B cell (primary cell): ENCODE measurements at places on chromosomes 7 and 10. TPM values are rescaled to one million over a fixed set of nuclear protein-coding genes. Genes with fewer than 3 reads are reported as not detected.

DNA sequence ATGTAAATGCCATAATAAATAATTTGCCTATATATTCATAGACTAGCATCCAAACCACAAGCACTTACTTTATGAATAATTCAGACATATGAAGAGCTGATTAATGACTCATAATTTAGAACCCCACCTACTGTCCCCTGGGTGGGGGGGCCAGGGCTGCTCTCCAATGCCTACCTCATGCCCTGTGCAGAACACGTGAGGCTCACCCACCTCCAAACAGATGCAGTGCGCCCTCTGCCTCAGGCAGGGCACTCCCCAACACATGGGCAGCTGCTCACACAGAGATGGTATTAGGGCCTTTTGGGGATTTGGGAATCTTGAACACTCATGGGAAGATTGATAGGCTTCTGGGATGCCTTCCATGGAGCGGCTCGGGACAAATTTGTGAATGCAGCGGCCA, 75.1 kb upstream of the INSIG1 start:
- DNase-seq: no peak

The PTPRN2 gene
- total RNA-seq: 1.5 and 2.0 TPM in 2 replicates

DNA sequence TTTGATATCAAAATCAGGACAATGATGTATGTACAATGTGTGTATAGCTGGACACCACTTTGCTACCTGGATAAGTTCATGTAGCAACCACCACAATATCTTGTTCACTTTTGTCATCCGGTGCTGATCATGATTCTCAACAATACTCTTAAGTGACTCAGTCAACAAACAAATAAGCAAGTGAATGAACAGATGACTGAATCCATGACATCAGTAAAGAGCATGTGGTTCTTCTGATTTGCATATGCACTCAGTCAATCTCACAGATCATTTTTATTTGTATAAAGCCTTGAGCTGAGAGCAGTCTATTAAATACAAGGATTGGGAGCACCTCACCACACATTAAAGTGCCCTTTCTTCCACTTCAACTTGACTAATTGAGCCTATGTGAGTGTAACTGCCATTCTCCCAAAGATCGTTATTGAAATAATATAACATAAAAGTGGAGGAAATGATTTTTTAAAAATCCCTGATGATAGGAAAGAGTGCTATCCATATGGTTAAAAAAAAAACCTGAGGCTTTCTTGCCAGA, 69.5 kb downstream of the NPSR1 start:
- DNase-seq: no peak

GRCh38 chr7:43921423-43921822, 4.8 kb upstream of the UBE2D4 start:
- no peak for DNase-seq

GRCh38 chr10:103507235-103508191, 14.0 kb downstream of the NEURL1 start:
- no peak for DNase-seq

The ADCY1 gene
- 0.05 and 0.17 TPM in 2 replicates for total RNA-seq

The OR6B1 gene
- total RNA-seq: not detected in 2 replicates

The DRGX gene
- not detected in 2 replicates for total RNA-seq

DNA sequence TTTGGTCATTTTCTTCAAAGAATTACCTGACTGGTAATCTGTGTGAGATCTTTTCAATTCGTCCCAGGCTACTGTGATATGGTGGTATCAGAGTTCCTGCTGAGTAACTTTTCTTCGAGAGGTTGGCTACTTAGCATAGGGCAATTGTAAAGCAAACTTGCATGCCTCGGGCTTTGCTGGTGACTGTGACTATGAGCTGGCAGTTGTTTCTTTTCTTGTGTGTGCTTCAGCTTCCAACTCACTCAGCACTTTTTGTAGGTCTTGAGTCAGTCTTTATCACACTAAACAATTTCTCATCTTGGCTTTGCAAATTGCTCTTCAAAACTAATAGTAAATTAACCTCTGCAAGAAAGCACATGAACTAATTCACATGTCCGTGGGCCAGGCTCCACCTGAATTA, 44.3 kb downstream of the PRR15 start:
- DNase-seq: no peak

DNA sequence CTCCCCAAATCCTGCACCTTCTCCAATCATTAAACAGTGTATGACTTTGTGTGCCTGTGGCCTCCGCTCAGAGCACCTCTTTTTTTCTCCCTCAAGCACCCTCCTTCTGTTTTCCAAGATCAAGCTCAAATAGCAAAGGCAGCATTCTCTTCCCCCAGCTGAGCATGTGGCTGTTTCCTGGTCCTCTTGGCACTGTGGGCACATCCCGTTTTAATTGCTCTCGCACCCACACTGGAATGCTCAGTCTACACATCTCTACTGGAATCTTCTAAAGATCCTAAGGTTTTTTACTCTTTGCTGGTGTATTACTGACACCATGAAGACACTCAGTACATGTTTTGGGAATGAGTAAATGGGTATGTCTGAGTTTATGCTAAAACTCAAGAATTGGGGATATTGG, 107.4 kb downstream of the WDFY4 start:
- no peak for DNase-seq

The UCMA gene
- not detected in 2 replicates for total RNA-seq

The AS3MT gene
- not detected in 2 replicates for total RNA-seq

GRCh38 chr10:63603709-63604445, 82.7 kb downstream of the REEP3 start:
- DNase-seq: peak; percentile 38

DNA sequence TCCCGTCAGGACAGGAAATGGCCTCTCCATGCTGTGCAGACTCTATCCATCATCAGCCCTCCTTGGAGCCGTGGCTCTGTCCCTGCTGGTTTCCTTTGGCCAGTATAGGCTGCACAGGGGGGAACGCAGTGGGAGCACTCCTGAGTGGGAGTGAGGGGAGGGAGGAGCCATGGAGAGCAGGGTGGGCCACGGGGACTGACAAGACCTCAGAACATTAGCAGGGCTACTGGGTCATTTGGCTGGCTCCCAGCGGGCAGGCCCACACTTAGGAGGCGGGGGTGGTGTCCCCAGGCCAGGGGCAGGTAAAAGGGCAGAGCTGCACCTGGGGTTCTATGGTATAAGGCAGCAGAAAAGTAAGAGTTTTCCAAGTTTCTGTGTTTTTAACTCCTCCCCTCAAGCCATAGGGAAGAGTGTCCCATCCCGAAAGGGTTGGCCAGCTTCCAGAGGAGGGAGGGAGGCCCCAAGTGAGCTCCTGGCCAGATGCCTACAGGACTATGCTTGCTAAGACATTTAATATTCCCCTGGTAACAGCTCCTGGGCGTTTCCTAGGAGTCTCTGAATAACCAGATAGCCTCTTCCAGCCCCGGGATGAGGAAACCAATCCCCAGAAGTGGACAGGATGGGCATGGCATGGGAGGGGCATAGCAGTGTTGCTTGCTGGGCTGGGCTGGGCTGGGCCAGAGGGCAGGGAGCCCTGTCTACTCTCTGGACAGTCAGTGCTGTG, 5.5 kb upstream of the OPN4 start:
- DNase-seq: no peak

- no peak for DNase-seq
Observed at GRCh38 chr7:68700414-68700813, 897.9 kb upstream of the AUTS2 start.

The SAP25 gene
- 46.3 and 51.7 TPM in 2 replicates for total RNA-seq

GRCh38 chr10:72421885-72422540, 67.3 kb upstream of the DNAJB12 start:
- DNase-seq: no peak

DNA sequence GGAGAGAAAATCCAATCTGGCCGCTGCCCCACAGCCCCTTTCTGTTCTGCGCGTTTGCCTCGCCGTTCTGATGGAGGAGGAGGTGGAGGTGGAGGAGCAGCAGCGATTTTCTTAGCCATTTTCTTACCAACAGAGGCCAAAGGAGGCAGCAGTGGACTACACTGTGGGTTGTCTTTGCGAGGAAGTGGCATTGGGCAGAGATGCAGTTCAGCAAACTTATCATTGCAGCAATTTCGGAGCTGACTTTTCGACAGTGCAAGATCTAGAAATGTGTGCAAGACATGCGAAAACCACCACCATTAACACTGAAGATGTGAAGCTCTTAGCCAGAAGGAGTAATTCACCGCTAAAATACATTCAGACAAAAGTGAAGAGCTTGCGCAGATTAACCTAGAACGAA, 1.9 kb upstream of the ARL4A start:
- DNase-seq: peak; percentile 58

The KCNH2 gene
- 0.86 and 0.87 TPM in 2 replicates for total RNA-seq

DNA sequence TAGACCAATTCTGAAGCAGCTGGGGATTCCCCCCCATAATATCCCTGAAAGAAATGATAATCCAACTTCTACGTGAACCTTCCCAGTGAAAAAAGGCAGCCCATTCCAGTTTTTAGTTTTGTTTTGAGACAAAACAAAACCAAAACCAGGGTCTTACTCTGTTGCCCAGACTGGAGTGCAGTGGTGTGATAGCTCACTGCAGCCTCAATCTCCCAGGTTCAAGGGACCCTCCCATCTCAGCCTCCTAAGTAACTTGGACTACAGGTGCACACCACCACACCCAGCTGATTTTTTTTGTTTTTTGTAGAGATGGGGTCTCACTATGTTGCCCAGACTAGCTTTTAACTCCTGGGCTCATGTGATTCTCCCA, 12.5 kb upstream of the ARPC1A start:
- no peak for DNase-seq

The AEBP1 gene
- 36.7 and 41.0 TPM in 2 replicates for total RNA-seq

GRCh38 chr7:111012799-111013675, 77.9 kb upstream of the LRRN3 start:
- peak; percentile 27 for DNase-seq

The CRTAC1 gene
- not detected in 2 replicates for total RNA-seq

- no peak for DNase-seq
Observed at GRCh38 chr7:108347616-108348015, 108.6 kb downstream of the NRCAM start.

DNA sequence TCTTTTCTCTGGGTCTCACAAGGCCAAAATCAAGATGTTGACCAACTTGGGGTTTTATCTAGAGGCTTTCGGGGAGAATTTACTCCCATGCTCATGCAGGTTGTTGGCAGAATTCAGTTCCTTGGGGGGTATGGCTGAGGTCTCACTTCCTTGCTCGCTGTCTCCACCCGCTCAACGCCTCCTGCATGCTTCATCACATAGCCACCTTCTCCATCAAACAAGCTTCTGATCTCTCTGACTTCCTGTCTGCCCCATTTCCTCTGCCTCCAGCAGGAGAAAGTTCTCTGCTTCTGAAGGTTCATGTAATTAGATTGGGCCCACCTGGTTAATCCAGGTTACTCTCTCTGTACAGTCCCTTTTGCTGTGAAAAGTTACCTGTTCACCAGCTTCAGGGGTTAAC, 179.1 kb upstream of the FZD1 start:
- DNase-seq: no peak

The CARD11 gene
- 129 and 133 TPM in 2 replicates for total RNA-seq

- no peak for DNase-seq
Observed at GRCh38 chr7:128190051-128190647, 50.9 kb upstream of the LEP start.

The CTAGE4 gene
- not detected in 2 replicates for total RNA-seq

DNA sequence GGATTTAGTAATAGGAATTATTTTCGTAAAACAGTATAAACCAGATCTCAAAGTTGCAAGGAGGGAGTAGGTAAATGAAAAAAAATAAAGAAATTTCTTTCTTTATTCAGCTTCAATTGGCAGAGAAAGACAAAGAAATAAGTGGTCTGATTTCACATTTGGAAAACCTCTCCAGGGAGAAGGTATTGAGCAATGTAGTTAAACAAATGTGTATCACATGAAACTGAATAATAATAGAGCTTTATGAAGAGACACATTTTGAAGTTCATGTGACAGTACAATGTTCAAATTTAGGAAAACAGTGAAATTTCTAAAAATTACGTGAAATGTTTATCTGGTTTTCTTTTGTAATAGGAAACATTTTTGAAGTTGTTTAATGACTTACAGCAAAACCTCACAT, 63.0 kb downstream of the TAX1BP1 start:
- DNase-seq: no peak

The CALN1 gene
- not detected in 2 replicates for total RNA-seq

GRCh38 chr10:30554440-30554825, 75.1 kb downstream of the LYZL2 start:
- no peak for DNase-seq

GRCh38 chr7:130838738-130839137, 104.7 kb upstream of the KLF14 start:
- no peak for DNase-seq

The PRLHR gene
- not detected in 2 replicates for total RNA-seq

GRCh38 chr7:53422291-53422690, 386.9 kb downstream of the POM121L12 start:
- no peak for DNase-seq

GRCh38 chr7:71611986-71612385, 480.0 kb downstream of the GALNT17 start:
- DNase-seq: no peak

- DNase-seq: no peak
Observed at GRCh38 chr10:22648547-22648961, 65.8 kb downstream of the PIP4K2A start.

DNA sequence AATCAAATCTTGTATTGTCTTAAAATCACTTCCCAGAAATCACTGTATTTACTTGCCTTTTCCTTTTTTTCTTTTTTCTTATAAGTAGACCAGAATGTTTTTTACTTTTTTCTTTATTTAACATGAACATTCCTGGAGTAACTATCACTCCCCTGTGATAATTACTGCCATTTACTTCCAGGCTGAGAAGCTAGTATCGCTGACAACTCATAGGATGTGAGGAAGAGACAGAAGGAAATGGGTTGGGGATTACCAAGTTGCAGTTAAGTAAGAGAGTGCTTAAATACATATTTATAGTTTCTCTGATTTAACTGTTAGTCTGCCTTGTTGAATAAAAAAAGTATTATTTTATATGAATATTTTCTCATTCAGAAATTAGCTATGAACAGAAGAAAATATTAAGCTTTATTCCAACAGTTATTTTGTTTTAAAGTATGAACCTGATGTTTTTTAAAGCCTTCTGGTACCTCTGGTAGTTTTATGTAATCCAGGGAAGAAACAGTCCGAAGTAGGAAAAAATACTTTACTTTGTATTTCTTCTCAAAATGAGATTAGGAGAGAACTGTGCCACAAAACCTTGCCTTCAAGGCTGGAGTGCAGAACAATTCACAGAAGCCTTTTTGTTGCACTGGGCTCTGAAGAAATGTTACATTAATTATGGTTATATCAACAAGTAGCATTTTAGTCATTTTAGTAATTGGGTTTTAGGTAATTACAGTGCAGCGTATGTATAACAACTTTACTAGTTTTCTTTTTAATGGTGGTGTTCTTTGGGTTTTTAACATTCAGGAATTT, 72.8 kb downstream of the SHOC2 start:
- DNase-seq: no peak
